ENCODE measurements at places on chromosomes 13 and 19.

DNA sequence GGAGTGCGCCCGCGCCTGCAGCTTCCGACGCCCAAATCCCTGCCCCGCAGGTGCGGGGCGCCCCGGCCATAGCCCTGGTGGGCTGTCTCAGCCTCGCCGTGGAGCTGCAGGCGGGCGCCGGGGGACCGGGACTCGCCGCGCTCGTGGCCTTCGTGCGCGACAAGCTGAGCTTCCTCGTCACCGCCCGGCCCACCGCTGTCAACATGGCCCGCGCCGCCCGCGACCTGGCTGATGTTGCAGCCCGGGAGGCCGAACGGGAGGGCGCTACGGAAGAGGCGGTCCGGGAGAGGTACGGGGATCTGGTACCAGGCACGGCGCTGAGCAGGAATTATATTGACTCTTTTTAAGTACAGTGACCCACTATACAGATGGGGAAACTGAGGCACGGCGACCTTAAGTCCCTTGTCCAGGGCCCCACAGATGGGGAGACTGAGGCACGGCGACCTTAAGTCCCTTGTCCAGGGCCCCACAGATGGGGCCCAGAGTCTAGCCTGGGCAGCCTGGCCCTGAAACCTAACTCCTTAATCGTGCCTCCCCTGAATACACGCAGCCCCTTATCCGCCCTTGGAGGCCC, 586 bp downstream of the MRI1 start:
- DNase-seq = no peak

DNA sequence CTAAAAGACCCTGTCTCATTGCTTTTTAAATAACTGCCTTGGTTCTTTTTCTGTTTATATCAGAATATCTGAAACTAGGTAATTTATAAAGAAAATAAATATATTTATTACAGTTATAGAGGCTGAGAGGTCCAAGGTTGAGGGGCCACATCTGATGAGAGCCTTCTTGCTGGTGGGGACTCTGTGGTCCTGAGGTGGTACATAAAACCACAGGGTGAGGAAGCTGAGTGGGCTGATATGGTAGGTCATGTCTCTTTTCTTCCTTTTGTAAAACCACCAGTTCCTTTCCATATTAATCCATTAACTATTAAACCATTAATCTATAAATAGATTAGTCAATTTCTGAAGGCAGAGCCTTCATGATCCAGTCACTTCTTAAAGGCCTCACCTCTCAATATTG, 109.5 kb upstream of the SPRY2 start:
- no peak for DNase-seq

GRCh38 chr19:51093101-51093500, 10.4 kb upstream of the KLK14 start:
- no peak for DNase-seq

DNA sequence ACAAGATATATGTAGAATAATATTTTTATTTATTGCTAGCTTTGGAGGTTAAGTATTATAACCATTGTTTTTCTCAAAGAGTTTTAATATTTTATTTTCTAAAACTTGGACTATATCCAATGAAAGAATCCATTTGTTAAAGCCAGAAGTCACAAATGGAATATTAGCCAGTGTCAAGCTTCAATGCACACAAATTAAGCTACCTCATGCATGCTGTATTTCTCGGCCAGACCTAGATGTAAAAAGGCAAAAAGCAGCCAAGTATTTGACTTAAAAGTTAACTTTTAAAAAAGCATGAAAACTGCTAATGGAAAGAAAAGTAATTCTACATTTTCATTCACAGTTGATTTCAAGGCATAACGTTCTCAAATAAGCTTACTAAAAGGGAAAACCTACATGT, 160.0 kb upstream of the ATXN8OS start:
- DNase-seq = no peak

- no peak for DNase-seq
Observed at GRCh38 chr13:23679220-23679619, 109.0 kb downstream of the TNFRSF19 start.

- no peak for DNase-seq
Observed at GRCh38 chr13:30882026-30882850, 23.8 kb upstream of the MEDAG start.

DNA sequence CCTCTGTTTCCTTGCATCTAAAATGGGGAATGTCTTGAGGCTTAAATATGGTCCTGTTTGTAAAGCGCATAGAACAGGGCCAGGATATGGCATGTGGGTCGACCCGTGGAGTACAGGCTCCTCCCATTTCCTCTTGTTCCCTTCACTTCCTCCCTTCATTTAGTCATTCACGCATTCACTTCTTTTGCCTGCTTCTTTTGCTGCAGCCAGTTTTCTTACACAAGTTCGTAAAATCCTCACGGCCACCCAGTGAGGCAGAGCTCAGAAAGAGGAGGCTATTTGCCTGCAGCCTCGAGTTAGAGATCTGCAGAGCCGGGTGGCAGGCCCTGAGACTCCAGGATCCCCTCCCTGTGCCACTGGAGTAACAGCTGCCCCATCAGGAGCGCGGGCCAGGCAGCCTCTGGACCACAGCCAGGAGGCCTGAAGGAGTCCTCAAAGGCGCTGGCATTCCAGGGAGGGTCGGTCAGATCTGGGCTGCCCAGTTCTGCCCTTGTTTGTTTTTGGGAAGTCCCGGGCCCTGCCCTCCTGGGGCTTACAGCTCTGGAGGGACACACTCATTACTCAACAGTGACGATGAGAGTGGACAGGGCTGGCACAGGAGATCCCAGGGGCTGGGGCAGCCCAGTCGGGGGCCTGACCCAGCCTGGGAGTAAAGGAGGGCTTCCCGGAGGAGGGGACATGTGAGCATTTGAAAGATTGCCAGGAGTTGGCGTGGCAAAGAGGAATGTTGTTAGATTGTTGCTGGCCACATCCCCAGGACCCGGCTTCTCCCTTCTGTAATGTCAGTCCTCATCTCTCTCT, 4.6 kb downstream of the PPP5C start:
- no peak for DNase-seq

GRCh38 chr19:48962849-48963165, 2.3 kb upstream of the FTL start:
- DNase-seq = no peak

DNA sequence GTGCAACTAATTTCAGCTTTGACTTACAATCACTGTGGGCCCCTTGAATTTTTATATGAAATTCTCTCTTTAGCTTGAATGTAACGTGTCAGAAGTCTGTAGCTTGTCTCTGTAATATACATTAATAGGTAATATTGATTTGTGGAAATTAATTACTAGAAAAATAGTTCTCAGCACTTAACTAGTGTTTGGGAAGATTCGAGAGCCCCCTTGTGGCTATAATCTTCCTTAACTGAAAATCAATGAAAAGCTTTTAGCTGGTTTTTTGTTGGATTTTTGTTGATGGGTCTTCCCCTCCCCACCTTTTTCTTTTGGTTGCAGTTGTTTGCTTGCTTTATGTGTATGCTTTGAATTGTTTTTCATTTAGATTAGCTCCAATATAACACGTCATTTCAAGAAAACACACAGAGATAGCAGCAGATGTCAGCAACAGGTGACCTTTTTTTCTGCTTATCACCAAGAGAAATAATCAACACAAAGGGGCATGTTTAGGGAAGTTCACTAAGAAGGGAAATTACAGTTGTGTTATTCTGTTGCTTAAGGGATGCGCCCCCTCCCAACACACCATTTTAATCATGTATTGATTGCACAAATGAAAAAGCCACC, 176.8 kb downstream of the OXGR1 start:
- DNase-seq = no peak

- no peak for DNase-seq
Observed at GRCh38 chr13:64774915-64775314, 2455.2 kb downstream of the PCDH9 start.

DNA sequence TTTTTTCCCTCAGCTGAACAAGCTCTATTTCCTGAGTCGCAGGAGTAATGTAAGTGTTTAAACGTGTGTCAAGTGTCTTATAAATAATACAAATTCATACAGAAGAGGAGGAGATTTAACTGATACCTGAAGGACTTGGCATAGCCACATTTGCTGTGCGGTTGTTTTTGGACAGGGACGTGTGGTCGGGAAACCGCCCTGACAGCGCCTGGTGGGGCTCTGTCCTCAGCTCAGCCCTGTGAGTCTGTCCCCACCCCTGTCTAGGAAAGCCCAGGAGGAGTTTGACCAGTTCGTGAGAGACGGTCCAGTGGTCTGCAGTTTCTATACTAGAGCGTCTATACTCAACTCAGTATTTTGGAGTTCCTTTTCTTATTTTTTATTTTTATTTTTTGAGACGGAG, 16.7 kb downstream of the ZIC2 start:
- no peak for DNase-seq

- no peak for DNase-seq
Observed at GRCh38 chr19:40235238-40236025, 8.9 kb upstream of the CCNP start.

DNA sequence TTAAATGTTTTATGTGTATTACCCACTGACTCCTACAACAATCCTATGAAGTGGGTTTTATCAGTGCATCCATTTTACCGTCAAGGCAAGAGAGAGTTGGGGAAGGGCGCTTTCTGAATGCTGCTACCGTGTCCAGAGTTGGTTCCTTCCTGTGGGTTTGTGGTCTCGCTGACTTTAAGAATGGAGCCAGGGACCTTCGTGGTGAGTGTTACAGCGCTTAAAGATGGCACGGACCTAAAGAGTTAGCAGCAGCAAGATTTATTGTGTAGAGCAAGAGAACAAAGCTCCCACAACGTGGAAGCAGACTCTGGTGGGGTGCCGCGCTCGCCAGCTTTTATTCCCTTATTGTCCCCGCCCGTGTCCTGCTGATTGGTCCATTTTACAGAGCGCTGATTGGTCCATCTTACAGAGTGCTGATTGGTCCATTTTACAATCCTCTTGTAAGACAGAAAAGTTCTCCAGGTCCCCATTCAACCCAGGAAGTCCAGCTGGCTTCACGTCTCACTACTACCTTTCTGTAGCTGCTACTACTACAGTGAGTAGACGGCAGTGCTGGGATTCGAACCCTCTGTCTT, 6.1 kb downstream of the OSCAR start:
- no peak for DNase-seq

DNA sequence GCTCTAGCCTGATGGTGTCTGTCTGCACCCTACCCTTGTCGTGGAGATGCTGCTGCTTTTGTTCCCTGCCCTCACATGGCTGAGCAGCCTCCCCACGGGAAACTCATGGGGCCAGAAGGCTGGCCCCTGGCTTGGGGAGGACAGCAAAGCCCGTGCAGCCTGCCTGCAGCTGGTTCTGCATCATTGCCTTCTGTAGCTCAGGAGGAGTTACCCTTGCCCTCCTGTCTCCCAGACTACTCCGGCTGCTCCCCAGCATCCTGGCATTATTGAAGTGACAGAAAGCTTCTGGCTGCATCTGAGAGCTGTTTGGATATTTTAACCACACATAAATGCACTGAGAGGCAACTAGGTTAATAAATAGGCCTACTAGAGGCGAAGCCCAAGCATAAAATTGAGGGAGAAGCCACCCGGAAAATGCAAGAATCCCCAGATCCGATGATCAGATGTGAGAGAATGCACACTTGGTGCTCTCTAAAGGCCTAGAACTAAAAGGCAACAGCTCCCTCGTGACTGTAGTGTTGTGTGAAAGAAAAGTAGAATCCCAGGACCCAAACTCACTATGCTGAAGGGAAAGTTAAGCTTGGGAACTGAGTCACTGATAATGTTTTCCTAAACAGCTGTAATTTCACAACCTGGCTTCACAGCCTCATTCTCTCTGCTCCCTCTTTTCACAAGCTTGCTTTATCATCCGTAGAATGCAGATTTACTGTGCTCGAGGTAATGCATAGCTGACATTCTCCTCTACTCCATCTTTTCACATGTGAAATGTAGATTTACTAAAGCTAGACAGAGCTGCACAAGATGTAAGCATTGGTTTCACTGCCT, 110.8 kb downstream of the TNFRSF19 start:
- no peak for DNase-seq

GRCh38 chr19:7933411-7933810, 7.5 kb upstream of the CTXN1 start:
- no peak for DNase-seq

DNA sequence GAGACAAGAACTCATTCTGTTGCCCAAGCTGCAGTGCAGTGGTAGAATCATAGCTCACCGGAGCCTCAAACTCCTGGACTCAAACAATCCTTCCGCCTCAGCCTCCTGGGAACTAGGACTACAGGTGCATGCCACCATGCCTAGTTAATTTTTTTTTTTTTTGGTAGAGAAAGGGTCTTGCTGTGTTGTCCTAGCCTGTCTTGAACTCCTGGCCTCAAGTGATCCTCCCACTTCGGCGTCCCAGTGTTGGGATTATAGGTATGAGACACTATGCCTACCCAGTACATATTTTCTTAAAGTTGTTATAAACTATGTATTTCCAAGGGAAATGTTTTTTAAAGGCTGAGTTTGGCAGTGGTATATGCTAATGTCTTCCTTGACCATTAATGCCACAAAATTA, 412.6 kb downstream of the KLF12 start:
- DNase-seq = no peak

GRCh38 chr19:29337029-29337428, 124.1 kb upstream of the UQCRFS1 start:
- no peak for DNase-seq

DNA sequence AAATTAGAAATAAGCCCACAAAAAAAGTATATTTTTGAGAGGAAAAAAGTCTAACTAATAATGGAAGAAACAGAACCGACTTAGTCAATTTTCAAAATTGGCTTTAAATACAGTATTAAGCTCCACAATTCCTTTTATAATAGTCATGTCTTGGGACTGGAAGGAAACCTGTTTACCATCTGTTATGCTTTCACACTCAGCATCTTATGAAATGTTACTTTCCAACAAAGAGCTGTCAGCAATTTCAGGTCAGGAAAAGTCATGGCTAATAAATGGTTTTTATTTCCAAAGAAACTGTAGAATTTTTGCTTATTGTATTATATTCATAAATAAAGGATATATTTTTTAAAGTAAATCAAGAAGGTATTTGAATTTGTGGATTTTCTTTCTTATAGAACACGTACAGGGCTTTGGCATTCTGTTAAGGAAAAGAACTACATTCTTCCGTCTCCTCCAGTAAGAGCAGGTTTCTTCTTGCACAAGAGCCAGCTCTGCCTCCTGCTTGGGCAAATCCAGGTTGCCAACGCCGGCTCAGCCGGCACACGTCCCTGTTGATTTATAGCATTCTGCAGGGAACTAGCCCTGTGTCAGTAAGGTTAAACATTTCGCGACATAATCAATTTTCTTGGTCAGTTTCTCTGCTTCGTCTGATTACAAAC, 52.9 kb upstream of the GPR12 start:
- no peak for DNase-seq

- no peak for DNase-seq
Observed at GRCh38 chr13:97855570-97856303, 97.7 kb upstream of the IPO5 start.

- DNase-seq = no peak
Observed at GRCh38 chr13:24642219-24642618, 38.0 kb upstream of the ATP12A start.

GRCh38 chr13:53124623-53125022, 96.0 kb downstream of the OLFM4 start:
- DNase-seq = no peak

Measured in activated T-cell treated with anti-CD3 and anti-CD28 coated beads for 4 hours (primary cell).